ENCODE measurements at places on chromosomes 12 and 14.

- no peak for DNase-seq
Measured at GRCh38 chr14:101102875-101103274, 199.4 kb upstream of the RTL1 start.

DNA sequence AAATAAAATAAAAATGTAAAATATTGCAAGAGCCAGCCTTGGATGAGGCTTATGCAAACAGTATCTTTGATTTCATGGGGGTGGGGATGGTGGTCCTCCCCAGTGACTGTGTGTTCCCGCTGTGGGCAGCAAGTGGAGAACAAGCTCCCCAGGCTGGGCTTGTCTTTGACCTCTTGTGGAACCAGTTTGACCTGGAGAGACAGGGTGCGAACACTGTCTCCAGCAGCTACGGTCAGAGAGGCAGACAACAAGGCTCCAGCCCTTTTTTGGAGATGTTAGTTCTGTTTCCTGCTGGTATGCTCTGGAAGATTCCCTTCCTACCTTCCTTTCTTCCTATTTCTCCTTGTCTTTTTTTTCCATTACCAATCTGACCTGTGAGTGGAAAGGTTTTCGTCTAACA lies 21.8 kb upstream of the WSCD2 start:
- no peak for DNase-seq

GRCh38 chr14:65184032-65184764 lies 81.9 kb upstream of the MAX start:
- no peak for DNase-seq

DNA sequence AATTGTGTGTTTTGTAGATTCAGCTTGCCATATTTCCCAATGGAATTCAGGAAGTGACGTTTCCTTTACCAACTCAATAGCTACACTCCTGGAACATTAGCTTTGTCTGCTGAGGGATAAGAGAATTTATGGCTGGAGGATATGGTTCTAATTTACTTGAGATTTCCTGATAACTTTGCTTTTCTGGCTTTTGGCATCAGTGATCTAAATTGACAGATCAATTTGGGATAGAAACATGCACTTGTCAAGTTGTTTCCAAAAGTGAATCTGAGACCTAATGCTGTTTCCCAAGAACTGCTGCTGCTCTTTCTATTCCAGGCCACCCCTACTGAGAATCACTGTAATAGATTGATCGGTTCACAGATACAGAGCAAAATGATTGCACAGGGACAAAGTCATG lies 43.2 kb downstream of the MGAT4C start:
- no peak for DNase-seq

- no peak for DNase-seq
Measured at GRCh38 chr14:81018251-81018650, 62.8 kb downstream of the TSHR start.

GRCh38 chr12:130438711-130439110 lies 101.0 kb downstream of the PIWIL1 start:
- DNase-seq, result no peak

DNA sequence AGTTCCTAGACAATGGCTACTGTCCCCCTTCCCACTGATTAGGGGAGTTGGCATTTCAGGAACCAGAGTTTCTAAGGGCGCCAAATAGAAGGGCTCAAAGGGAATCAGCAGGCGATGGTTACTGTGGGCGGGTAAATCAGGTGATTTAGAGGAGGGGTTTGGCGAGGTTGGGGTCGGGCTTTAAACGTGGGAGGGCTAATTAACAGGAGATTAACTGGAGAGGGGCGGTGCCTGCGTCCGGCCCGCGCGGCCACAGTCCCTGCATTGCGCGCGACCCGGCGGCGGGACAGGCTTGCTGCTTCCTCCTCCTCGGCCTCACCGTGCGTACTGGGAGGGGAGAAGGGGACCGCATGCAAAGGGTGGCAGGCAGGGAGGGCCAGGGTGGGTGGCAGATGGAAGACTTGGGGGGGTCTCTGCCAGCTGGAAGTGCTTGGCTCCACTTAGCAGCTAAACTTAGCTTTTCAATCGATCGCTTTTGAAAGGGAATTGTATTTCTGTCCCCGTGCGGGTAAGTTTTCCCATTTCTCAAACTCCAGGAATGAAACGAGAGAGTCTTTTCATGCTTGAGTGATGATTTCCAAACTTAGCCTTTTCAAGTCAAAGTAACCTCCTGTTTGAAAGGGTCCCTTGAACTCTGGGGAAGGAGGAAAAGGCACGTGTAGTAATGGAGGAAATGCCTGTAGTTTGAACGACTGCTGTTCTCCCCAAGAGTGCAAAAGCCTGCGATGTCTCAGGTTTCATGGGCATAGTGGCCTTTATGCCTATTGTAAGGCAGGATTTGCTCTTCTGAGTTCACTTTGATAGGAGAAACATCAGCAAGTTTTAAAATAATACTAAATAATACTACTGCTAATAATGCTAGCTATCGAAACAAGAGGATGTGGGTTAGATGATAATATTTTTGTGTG lies at the start of gene MGST1:
Gene MGST1 (plus strand): TSS at position 255 of the 908 bp plus-strand sequence. CDS start 6,608 bp downstream, outside the sequence.
- DNase-seq, result no peak

DNA sequence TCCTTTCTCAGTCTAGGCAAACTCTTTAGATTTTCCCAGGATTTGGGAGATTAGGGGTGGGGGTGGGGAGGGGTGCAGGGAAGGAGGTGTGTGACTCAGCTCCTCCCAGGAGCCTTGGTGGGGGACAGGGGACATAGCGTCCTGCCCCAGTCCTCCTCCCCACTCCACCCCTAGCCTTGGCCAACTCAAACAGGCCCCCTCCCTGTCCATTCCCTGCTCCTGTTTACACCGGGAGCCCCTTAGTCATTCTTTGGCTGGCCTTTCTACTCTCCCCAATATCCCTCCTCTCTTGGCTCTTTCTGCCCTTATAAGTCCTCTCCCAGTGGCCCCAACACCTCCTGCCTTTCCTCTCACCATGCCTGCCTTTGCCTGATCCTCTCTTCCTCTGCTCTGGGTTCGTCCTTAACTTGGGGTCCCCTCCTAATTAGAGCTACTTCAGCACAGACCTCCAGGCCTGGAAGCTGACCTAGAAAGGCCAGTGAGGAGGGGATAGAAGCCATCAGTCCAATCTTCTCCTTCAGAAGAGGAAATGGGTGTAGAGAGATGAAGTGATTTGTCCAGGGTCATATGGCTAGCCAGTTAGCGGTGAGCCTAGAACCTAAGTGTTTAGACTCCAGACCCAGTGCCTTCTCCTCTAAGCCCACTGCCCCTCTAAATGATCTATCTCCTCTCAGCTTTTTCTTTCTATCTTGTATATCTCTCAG lies 2.3 kb upstream of the ITGA5 start:
- no peak for DNase-seq

DNA sequence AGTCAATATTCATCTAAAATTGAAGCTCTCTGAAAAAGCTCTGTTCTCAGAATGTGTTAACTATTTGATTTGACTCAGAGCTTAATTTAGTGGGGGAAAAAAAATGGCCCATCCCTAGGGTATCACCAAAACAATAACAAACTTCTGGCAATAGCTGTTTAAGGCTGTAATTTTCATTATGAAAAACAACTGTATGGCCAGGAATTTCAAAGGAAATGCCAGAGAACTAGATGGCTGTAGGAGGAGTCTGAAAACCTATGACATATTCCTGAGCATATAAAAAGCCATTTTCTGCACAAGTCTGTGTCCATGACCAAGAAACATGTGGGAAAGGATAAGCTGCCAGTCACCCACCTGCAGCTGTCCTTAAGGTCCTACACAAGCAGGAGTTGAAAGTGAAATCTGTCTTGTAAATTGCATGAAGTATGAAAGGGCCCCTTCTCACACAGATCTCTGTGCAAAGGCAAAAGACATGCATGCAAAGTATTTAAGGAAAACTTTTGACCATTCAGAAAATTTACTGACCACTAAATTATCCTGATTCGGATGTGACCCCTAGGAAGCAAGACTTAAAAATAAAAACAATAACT lies 299.1 kb downstream of the BTG1 start:
- no peak for DNase-seq

GRCh38 chr12:6779708-6780432 lies 7.5 kb downstream of the LAG3 start:
- no peak for DNase-seq

- no peak for DNase-seq
Measured at GRCh38 chr14:86088156-86088555, 558.2 kb downstream of the FLRT2 start.

- DNase-seq, result peak; percentile 95
Measured at GRCh38 chr14:35365130-35366055, 39.2 kb downstream of the NFKBIA start.

GRCh38 chr12:6069437-6070093 lies 54.9 kb downstream of the VWF start:
- peak; percentile 78 for DNase-seq

DNA sequence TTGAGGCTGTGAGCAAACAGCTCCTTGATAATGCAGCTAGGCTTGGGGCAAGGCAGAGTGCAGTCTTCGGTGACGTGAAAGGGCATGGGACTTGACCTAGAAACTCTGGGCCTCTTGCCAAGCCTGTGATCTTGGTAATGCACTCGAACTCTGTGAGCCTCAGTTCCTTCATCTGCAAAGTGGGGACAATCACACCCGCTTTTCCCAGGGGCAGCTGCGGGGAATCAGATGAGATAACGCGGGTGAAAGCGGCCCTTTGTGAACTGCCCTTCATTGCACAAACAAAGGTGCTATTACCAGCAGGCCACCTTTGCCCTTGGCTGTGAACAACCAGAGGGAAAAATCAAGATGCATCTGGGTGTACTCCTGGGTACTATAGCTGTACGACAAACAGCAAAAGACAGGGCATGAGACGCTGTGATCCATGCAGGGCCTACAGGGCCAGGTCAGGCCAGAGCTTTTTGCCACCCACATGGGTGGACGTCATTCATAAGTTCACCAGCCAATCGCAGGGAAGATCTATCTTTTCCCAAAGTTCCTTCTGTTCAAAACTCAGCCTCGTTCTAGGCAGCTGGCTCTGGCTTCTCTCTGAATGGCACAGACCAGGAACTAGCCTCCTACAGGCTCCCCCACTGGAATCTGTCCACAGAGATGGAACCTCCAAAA lies 3.2 kb downstream of the MSI1 start:
- no peak for DNase-seq

- DNase-seq, result no peak
Measured at GRCh38 chr12:131912518-131913274, 16.4 kb upstream of the PUS1 start.

DNA sequence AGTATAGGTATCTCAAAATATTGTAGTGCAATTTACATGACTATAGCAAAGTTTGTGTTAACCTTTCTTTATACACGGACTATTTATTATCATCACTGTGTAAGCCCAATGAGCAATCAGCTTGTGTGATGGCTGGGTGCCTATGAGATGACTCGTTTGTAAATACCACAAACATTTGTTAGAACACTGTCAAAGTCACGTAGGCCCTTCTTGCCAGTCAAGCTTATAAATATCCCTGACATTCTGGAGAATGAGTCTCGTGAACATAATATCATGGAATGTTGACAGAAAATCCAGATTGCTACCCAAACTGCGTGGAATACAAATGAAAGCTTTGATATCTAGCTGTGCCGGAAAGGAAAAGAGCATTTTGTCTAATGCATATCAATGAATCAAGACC lies 648.3 kb upstream of the MDGA2 start:
- peak; percentile 95 for DNase-seq

- DNase-seq, result no peak
Measured at GRCh38 chr12:74488134-74488533, 49.5 kb upstream of the ATXN7L3B start.

- no peak for DNase-seq
Measured at GRCh38 chr14:95442016-95442632, 74.3 kb downstream of the SYNE3 start.

- DNase-seq, result no peak
Measured at GRCh38 chr14:101458741-101459550, 102.3 kb upstream of the DIO3 start.

- no peak for DNase-seq
Measured at GRCh38 chr12:22755629-22756028, 130.7 kb downstream of the ETNK1 start.

DNA sequence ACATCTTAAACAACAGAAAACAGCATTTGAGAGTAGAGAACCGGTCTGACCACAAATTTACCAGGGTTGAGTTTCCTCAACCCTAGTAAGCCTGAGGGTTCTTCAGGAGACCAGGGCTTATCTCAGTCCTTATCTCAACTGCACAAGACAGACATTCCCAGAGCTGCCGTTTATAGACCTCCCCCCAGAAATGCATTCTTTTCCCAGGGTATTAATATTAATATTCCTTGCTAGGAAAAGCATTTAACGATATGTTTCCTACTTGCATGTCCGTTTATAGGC lies 12.3 kb downstream of the TMEM117 start:
- no peak for DNase-seq

DNA sequence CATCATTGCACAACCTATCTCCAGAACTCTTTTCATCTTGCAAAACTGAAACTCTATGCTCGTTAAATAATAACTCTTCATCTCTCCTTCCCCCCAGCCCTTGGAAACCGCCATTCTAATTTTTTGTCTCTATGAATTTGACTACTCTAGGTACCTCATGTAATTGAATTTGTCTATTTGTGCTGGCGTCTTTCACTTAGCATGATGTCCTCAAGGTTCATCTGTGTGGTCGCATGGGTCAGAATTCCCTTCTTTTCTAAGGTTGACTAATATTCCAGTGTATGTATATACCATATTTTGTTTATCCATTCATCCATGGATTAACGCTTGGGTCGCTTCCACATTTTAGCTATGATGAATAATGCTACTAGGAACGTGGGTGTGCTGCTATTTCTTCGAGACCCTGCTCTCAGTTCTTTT lies 80.1 kb downstream of the PLXNC1 start:
- no peak for DNase-seq

GRCh38 chr14:94126419-94126677 lies 3.1 kb downstream of the IFI27L2 start:
- DNase-seq, result no peak

DNA sequence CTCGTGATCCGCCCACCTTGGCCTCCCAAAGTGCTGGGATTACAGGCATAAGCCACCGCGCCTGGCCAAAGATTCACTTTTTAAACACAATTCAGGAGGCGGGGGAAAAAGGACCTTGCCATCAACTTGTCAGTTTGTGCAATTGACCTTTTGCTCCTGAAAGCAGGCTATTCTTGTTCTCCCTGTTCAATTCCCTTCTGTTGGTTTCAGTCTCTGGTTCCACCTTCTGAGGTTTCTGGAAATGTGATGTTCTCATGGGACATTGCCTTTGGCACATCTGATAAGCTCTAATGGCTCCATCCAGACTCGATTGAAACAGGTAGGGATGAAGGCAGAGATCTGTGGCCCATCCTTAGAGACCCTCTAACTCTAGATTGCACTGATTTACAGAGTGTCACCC lies 17.9 kb upstream of the CCDC85C start:
- DNase-seq, result no peak

DNA sequence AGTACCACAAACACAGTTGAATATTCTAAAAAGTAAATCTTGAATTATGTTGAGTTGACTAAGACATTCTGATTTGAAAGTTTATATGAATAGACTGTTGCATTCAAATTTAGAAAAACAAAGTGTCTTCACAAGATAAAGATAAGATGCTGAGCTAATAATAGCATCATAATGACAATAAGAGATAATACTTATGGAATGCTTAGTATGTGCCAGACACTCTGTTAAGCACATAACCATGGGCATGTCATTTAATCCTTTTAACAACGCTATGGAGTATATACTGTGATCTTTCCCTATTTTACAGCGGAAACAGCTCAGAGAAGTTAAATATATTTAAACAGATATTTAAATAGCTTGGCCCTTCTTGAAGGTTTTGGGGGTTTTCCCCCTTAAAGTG lies 163.4 kb downstream of the SRGAP1 start:
- no peak for DNase-seq
